ENCODE measurements at places on chromosomes 4 and X. TPM values are rescaled to one million over a fixed set of nuclear protein-coding genes. Genes with fewer than 3 reads are reported as not detected.

- DNase-seq: peak; percentile 5
Measured at GRCh38 chrX:48958635-48959094, 1.3 kb upstream of the OTUD5 start.

- no peak for DNase-seq
Measured at GRCh38 chr4:129394635-129395034, 298.7 kb downstream of the C4orf33 start.

DNA sequence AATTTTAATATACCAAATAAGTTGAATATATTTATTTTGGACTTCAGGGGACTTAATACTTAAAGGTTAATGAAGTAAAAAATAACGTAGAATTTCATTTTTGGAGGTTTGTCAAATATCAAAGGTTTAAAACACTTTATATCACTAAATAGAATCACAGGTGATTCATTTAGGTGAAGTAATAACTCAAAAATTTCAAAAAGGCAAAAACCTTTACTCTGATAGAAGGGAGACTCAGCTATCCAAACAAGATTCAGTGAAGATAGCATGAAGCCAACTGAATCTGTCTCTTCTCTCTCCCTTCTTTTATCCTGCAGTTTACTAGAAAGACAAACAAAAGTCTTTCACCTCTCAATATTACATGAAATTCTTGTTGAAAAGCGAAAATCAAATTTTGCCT, 110.2 kb upstream of the CYSLTR1 start:
- no peak for DNase-seq

DNA sequence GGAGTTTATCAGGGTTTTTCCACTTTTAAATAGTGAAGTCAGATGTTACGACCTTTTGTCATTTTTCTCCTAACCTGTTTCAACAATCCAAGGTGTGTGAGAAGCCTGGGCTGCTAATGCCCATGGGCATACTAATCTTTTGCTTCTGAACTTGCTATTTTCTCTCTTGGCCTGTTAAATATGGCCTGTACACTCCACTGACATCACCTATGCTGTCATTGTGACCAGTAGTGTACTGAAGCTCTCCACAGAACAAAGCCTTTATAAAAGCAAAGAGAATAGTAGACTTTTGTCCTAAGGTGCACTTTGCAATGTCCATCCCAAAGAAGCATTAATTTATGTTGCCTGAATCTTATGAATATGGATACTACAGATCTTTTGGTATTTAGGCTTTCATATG, 1490.5 kb downstream of the STIM2 start:
- no peak for DNase-seq

GRCh38 chr4:145779319-145779801, 99.4 kb downstream of the C4orf51 start:
- DNase-seq: no peak

DNA sequence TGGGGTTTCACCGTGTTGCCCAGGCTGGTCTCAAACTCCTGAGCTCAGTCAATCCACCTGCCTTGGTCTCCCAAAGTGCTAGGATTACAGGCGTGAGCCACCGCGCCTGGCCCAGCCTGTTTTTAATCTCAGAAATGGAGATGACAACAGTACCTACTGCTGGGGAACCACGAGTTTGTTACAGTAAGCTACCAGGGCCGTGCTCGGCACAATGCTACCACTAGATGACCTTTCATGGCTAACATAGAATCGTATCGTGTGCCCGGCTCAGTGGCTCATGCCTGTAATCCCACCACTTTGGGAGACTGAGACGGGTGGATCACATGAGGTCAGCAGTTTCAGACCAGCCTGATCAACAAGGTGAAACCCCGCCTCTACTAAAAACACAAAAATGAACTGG, 90.8 kb upstream of the SLC34A2 start:
- no peak for DNase-seq

Gene CABS1
- total RNA-seq: not detected

Gene DMP1
- not detected for total RNA-seq
